ENCODE measurements at places on chromosomes 11 and 22. TPM values are rescaled to one million over a fixed set of nuclear protein-coding genes. Genes with fewer than 3 reads are reported as not detected.

DNA sequence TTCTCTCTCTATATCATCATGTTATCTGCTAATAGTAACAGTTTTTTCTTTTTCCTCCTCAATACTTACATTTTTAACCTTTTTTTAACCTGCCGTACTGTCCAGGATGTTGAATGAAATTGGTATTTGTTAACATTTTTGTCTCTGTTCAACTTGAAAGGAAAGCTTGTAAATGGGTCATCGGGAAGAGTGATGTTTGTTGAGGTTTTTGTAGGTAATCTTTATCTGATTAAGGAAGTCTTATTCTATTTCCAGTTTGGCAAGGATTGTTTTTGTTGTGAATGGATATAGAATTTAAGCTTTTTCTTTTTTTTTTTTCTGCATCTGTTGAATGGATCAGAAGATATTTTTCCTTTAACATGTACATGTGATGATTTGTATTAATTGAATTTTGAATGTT, 8.1 kb upstream of the NNMT start:
- DNase-seq, result no peak

DNA sequence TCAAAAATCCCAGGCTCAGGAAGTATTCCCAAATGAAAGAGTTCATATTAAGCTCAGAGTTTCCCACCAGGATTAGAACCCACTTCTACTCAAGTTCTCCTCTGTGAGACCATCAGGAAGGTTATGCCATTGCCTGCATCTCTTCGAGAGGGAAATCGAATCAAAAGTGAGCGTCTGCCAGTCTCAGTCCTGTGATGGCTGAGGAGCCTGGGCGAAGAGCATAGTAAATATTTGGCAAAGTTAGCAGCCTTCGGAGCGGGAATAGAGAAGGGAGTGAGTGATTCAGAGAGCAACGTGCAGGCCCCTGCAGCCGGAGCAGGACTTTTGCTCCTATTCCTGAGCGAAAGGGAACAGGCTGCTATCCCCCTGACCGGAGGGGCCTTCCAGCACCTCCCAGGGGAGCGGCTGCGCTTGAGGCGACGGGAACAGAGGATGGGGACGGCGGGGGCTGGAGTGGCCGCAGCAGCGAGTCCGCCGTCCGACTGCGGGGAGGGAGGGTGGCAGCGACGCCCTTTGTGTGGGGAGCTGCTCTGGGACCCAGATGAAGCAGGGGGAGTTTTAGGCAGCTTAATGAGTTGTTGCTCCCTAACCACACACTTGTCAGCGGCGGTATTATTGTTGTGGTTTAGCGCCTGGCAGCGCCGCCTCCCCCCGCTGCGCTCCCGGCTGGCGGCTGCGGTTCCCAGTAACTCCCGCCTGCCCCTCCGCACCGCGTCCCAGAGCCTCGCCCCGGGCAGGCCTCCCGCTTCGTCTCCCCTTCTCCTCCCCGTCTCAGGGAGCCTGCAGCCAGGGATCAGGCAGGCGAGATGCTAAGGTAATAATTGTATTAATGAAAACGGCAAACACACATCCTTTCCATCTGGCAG, 21.7 kb upstream of the NRGN start:
- no peak for DNase-seq

NTM gene
- not detected for total RNA-seq

A4GALT gene
- total RNA-seq, result 70.8 TPM

PRAME gene
- total RNA-seq, result not detected

DNA sequence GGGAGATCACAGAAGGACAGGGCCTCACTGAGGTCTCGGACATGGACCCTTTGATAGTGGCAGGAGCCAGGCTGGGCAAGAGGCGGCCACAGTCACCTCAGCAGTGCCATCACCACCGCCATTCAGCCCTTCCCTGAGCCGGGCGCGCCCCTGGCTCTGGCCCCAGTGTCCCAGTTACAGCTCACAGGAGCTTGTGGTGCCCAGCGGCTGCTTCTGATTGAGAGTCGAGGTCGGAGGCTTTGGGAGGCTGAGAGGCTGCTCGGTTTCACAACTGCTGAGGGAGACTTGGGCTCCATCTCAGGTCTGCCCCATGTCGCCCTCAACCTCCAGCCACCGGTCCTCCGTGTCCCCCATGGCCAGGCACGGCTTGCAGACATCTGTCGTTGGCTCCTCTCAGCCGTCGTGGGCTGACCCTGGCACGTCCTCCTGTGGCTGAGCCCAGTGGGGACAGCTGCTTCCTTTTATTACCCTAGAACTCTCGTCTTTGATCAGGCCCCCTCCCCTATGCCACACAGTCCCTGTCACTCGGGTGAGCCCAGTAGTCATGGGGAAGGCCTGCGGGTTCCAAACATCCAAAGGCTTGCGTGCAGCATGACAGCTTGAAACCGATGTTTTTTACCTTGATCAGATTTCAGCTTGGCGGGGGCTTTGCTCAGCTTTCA, 28.4 kb upstream of the PPP6R3 start:
- no peak for DNase-seq

DNA sequence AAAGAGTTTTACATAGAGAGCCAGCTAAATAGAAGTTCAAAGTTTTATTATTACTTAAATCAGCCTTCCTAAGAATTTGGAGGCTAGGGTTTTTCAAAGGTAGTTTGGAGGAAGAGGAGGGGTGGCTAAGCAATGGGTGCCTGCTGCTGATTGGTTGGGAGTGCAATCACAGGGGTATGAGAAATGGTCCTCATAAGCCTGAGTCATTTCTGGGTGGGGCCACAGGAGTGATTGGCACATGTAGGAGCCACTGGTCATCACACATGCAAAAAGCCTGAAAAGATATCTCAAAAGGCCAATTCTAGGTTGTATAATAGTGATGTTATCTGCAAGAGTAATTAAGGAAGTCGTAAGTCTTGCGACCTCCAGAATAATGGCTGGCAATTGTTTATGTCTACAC, 12.9 kb downstream of the OR51L1 start:
- no peak for DNase-seq

PHF21A gene
- 6.7 TPM for total RNA-seq

DNA sequence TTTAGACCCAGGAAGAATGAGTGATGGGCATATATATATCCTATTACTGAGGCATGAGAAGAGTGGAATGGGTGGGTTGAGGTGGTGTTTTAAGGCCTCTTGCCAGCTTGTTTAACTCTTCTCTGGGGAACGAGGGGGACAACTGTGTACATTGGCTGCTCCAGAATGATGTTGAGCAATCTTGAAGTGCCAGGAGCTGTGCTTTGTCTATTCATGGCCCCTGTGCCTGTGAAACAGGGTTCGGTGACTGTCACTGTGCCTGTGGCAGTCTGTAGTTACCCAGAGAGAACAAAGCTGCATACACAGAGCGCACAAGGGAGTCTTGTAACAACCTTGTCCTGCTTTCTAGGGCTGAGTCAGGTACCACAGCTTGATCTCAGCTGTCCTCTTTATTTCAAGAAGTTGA, 11.7 kb downstream of the LIMK2 start:
- DNase-seq, result no peak

All from dermis microvascular lymphatic vessel endothelial cell (primary cell).